ENCODE measurements at places on chromosomes 6 and 20. TPM values are rescaled to one million over a fixed set of nuclear protein-coding genes. Genes with fewer than 3 reads are reported as not detected.

Gene PROKR2
- total RNA-seq: not detected

Gene LRRC73
- total RNA-seq: 0.50 TPM

Gene FKBP5
- total RNA-seq: 117 TPM

Gene OPRM1
- not detected for total RNA-seq

Gene WFDC2
- total RNA-seq: 6.9 TPM

Gene ARMC12
- 0.29 TPM for total RNA-seq

Gene ZNF311
- total RNA-seq: 0.37 TPM

Gene COL19A1
- 2.5 TPM for total RNA-seq

Gene CLPSL1
- not detected for total RNA-seq

Gene GRM1
- 0.52 TPM for total RNA-seq

Gene KCNB1
- total RNA-seq: 2.0 TPM

Gene CRIP3
- total RNA-seq: 0.85 TPM

Gene OR2B6
- total RNA-seq: not detected

Gene PRIM2
- 4.4 TPM for total RNA-seq

Gene LINC00237
- not detected for total RNA-seq

Gene PXDC1
- total RNA-seq: 32.8 TPM

Gene TXLNB
- 52.4 TPM for total RNA-seq

Gene FHL5
- 9.5 TPM for total RNA-seq

Gene ECT2L
- total RNA-seq: 2.8 TPM

Gene EDEM2
- total RNA-seq: 25.6 TPM

Gene BACH2
- total RNA-seq: 2.0 TPM

Gene NOX3
- not detected for total RNA-seq

Gene BIRC7
- not detected for total RNA-seq

Gene LGSN
- total RNA-seq: not detected

Gene MOG
- 1.7 TPM for total RNA-seq

Gene ERVFRD-1
- total RNA-seq: 0.09 TPM

Gene DYNLT2
- 0.59 TPM for total RNA-seq

Gene LPA
- not detected for total RNA-seq

Gene NCOA7
- total RNA-seq: 24.8 TPM

Gene CTAGE9
- not detected for total RNA-seq

Gene CD109
- total RNA-seq: 10.5 TPM

Gene CLDN20
- not detected for total RNA-seq

Gene COL10A1
- total RNA-seq: not detected

Gene MUC21
- total RNA-seq: not detected

Gene PSMA7
- 174 TPM for total RNA-seq

Gene OPRL1
- total RNA-seq: 0.71 TPM

Gene SALL4
- 0.09 TPM for total RNA-seq

Gene HRH3
- total RNA-seq: not detected

Gene PHF3
- total RNA-seq: 35.3 TPM

Gene BPIFB4
- not detected for total RNA-seq

Gene POU5F1
- total RNA-seq: 0.71 TPM

Gene NMBR
- not detected for total RNA-seq

Gene TNFAIP3
- total RNA-seq: 10.9 TPM

Gene HLA-DQA1
- 7.7 TPM for total RNA-seq

Gene PAQR8
- 3.0 TPM for total RNA-seq

Gene GINS1
- total RNA-seq: 1.6 TPM

Gene NKAPL
- total RNA-seq: 5.4 TPM

Gene LRRC1
- total RNA-seq: 4.9 TPM

Gene CDH26
- total RNA-seq: 1.4 TPM

Gene FOXC1
- total RNA-seq: 25.9 TPM

Gene MLN
- not detected for total RNA-seq

Gene TFAP2A
- total RNA-seq: 0.44 TPM

Gene SLC2A10
- total RNA-seq: 7.7 TPM

Gene WFDC10B
- total RNA-seq: not detected

Data from left cardiac atrium (tissue), 4 donors.